Spinal cord (tissue), 10 donors: ENCODE measurements at places on chromosomes 11 and 22. TPM values are rescaled to one million over a fixed set of nuclear protein-coding genes. Genes with fewer than 3 reads are reported as not detected.

GRCh38 chr11:63590024-63590788 is 24.0 kb downstream of the PLAAT3 start:
- H3K4me3 ChIP-seq = no peak overlapping the region
- no peaks in the 10 kb centered on the region for H3K27me3 ChIP-seq
- peaks cover 7% of the 10 kb centered on the region for H3K36me3 ChIP-seq
- no peak overlapping the region for H3K27ac ChIP-seq

DNA sequence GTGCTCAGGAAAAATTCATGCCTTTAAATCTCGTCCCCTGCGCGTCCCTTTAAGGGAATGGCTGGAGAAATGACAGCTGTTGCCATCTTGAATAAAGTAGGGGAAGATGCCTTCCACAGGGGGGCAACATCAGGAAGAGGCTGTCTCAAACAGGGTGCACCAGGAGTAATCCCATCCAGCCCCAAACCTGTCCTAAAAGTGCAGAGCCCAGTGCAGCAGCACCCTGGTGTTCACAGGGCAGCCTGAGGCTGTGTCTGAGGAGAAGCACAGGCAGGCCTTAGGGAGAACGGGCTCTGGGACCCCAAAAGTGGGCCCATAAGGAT is 10.8 kb upstream of the C11orf96 start:
- peaks cover 33% of the 10 kb centered on the region for H3K4me1 ChIP-seq
- no peak overlapping the region for H3K4me3 ChIP-seq
- no peak for DNase-seq
- H3K36me3 ChIP-seq = peaks cover 2% of the 10 kb centered on the region
- no peak overlapping the region for H3K27ac ChIP-seq

- peaks cover 33% of the 10 kb centered on the region for H3K4me1 ChIP-seq
Measured at GRCh38 chr11:11403763-11404725, 51.0 kb upstream of the CSNK2A3 start.

- peaks cover 4% of the 10 kb centered on the region for H3K4me1 ChIP-seq
- H3K4me3 ChIP-seq = no peak overlapping the region
- H3K36me3 ChIP-seq = no peaks in the 10 kb centered on the region
- H3K27me3 ChIP-seq = no peaks in the 10 kb centered on the region
Measured at GRCh38 chr11:27423125-27423524, 49.5 kb downstream of the LGR4 start.

- H3K4me3 ChIP-seq = no peak overlapping the region
- no peak for DNase-seq
- no peaks in the 10 kb centered on the region for H3K36me3 ChIP-seq
- H3K27me3 ChIP-seq = no peaks in the 10 kb centered on the region
- H3K27ac ChIP-seq = no peak overlapping the region
Measured at GRCh38 chr11:76250520-76251225, 44.4 kb upstream of the WNT11 start.

DNA sequence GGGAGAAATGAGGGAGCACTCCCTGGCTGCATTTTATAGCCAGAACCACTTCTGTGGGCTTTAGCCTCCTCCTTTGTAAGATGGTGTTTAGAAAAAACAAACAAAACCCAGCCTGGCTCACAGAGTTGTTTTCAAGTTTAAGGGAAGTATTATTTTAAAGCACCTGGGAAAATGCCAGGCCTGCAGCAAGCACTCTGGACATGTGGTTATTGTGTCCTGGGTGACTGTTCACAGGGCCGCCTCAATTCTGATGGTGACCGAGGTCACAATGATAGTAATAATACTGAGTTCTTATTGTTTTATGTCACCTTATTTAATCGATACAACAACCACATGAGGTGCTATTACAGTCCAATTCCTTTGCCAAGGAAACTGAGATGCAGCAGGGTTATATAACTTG is 20.7 kb upstream of the SLC22A12 start:
- H3K36me3 ChIP-seq = peaks cover 2% of the 10 kb centered on the region
- no peak overlapping the region for H3K27ac ChIP-seq
- H3K4me1 ChIP-seq = peaks cover 36% of the 10 kb centered on the region
- no peak for DNase-seq
- no peak overlapping the region for H3K4me3 ChIP-seq
- H3K27me3 ChIP-seq = no peaks in the 10 kb centered on the region

DNA sequence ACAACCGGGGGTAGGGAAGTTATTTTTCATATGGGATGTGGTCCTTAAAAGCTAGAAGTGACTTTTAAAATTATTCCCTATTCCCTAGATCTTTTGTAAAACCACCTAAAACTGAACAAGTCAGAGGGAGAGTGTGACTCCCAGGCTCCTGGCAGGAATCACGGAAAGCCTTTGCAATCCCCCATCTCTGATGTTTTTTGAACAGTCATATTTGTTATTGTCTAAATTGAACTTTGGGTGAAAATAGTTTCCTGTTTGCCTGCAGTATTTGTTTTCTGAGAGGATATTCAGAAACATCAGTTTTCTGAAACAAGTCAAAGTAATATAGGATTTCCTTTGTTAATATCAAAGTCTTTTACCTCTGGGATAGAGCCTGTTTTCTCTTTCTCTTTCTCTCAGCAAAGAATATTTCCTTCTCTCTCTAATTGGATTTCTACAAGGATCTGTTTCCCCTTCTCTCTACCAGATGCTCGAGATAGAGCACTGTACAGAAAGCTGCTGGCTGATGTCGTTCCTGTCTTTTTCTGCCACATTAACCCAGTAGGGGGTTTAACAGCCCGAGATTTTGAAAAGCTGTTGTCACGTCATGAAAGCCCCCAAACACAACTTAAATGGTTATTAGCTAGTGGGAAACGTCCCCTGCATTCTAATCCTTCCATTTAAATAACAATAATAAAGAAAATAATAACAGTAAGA is 132.2 kb upstream of the PITPNB start:
- no peak overlapping the region for H3K4me3 ChIP-seq
- no peaks in the 10 kb centered on the region for H3K27me3 ChIP-seq
- H3K4me1 ChIP-seq = peaks cover 11% of the 10 kb centered on the region
- H3K27ac ChIP-seq = no peak overlapping the region
- peaks cover 3% of the 10 kb centered on the region for H3K36me3 ChIP-seq

DNA sequence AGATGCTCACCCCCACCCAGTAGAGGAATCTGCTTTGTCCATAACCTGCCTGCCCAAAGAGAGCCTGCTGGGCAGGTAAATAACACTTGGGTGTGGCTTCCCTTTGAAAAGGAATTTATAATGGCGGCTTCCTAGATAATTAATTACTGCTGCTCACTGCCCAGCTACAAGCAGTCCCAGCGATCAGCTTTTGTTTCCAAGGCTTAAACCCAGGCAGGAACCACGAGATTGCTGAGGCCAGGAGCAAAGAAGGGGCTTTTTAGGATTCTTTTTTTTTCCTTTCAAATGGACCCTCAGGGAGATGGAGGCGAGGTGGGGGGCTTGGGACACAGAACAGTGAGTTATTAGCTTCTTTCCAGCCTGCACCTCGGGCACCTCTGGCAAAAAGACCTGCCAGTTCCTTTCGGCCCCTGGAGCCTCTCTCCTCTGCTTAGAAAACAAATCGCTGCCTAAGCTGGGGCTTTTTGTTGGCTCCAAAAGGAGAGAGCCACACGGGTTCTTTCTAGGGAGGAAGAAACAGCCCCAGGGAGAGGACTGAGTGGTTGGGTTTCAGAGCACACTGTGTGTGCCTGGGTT is 107.2 kb downstream of the TSPAN18 start:
- H3K36me3 ChIP-seq = no peaks in the 10 kb centered on the region
- H3K27me3 ChIP-seq = no peaks in the 10 kb centered on the region
- H3K4me1 ChIP-seq = peaks cover 19% of the 10 kb centered on the region
- H3K27ac ChIP-seq = peak overlapping the region; percentile 88
- peak; percentile 81 for DNase-seq

DNA sequence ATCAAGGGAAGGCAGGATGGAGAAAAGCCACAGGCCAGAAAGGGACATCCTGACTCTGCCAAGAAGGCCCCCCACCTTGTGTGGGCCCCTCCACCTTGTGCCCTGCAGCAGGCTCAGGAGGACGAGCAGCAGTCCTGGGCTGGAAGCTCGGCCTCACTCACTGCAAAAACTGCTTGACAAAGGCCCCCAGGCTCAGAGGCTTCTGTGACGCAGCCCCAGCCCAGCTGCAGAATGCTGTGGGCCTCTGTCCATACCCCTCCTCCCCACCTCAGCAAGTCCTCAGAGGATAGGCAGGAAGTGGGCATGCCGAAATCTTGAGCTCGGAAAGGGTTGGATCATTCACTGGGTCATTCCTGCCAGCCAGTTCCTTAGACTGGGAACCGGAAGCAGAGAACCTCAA is 61.9 kb downstream of the NRXN2 start:
- peak overlapping the region; percentile 25 for H3K27ac ChIP-seq
- H3K4me3 ChIP-seq = no peak overlapping the region
- peaks cover 19% of the 10 kb centered on the region for H3K4me1 ChIP-seq
- DNase-seq = no peak
- no peaks in the 10 kb centered on the region for H3K27me3 ChIP-seq

GRCh38 chr11:120054753-120055045 is 83.2 kb downstream of the TRIM29 start:
- peaks cover 22% of the 10 kb centered on the region for H3K4me1 ChIP-seq
- peaks cover 3% of the 10 kb centered on the region for H3K27me3 ChIP-seq
- H3K36me3 ChIP-seq = no peaks in the 10 kb centered on the region
- no peak overlapping the region for H3K27ac ChIP-seq
- no peak for DNase-seq

DNA sequence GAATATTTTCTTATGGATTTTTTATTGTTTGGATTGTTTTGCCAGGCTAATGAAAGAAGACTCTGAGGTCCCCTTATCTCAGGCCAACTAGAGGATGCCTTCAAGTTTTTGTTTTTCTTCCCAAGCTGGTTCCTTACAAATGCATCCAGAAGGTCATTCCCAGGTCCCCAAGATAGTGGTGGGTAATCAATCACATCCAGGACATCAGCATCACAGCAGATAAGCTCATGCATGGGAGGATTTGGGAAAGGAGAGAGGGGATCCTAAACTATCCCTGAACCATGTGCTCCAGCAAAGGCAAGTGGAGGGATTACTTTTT is 20.7 kb downstream of the FZD4 start:
- H3K36me3 ChIP-seq = no peaks in the 10 kb centered on the region
- peaks cover 6% of the 10 kb centered on the region for H3K4me1 ChIP-seq
- H3K27ac ChIP-seq = no peak overlapping the region
- no peaks in the 10 kb centered on the region for H3K27me3 ChIP-seq
- no peak for DNase-seq

GRCh38 chr22:29148036-29148435 is 57.7 kb upstream of the EMID1 start:
- H3K36me3 ChIP-seq = peaks cover 24% of the 10 kb centered on the region
- H3K4me3 ChIP-seq = no peak overlapping the region
- no peak for DNase-seq
- H3K27ac ChIP-seq = peak overlapping the region; percentile 69
- H3K4me1 ChIP-seq = peaks cover 74% of the 10 kb centered on the region

GRCh38 chr11:13685461-13686108 is 17.1 kb downstream of the FAR1 start:
- DNase-seq = no peak
- no peaks in the 10 kb centered on the region for H3K27me3 ChIP-seq
- peaks cover 4% of the 10 kb centered on the region for H3K4me1 ChIP-seq
- no peak overlapping the region for H3K27ac ChIP-seq
- H3K4me3 ChIP-seq = no peak overlapping the region
- H3K36me3 ChIP-seq = no peaks in the 10 kb centered on the region

DNA sequence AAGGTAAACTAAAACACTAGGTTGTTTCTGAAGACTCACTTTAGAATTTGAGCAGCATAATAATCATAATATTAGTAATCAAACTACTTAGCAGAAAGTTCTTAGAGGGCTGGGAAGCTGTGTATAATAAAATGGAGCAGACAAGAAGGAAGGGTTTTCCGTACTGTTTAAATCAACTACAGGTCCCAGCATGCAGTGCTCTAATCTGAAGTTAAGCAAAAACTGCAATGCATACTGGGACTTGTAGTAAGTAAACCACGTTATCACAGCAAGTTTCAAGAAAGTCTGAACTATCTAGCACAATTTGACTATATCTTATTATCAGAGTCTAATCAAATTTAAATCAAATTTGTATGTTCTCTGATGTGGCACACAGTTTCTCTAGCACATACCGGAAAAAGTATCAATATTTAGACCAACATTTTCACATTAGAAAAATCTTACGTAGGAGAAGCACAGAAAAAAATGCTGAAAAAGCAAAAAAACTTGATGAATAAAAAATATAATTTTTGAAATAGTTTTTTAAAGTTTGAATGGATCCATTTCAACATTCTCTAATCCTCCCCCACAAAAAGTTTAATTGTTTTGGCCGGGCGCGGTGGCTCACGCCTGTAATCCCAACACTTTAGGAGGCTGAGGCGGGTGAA is 8.2 kb downstream of the PHF21A start:
- H3K27ac ChIP-seq = no peak overlapping the region
- H3K4me1 ChIP-seq = no peaks in the 10 kb centered on the region
- H3K27me3 ChIP-seq = no peaks in the 10 kb centered on the region

GRCh38 chr11:96167203-96167758 is 175.7 kb downstream of the MAML2 start:
- no peak overlapping the region for H3K27ac ChIP-seq
- H3K36me3 ChIP-seq = no peaks in the 10 kb centered on the region
- peaks cover 8% of the 10 kb centered on the region for H3K4me1 ChIP-seq
- no peaks in the 10 kb centered on the region for H3K27me3 ChIP-seq

DNA sequence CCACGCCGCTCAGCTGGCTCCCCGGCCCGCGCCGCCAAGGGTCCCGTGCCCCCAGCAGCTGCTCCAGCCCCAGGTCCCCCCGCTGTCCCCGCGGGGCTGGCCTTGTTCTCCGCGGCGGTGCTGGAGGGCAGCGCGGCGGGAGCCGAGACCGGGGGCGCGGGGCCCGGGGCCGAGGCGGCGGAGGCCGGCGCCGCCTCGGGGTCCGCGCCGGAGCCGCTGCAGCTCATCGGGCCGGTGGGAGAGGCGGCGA is 128 bp downstream of the TAF10 start:
- H3K4me1 ChIP-seq = peaks cover 22% of the 10 kb centered on the region
- no peak for DNase-seq
- peak overlapping the region; percentile 91 for H3K4me3 ChIP-seq
- H3K27me3 ChIP-seq = no peaks in the 10 kb centered on the region
- H3K36me3 ChIP-seq = peaks cover 59% of the 10 kb centered on the region
- H3K27ac ChIP-seq = peak overlapping the region; percentile 89

TEX54 gene
- total RNA-seq = not detected

TTC36 gene
- total RNA-seq = 1.6 TPM

ZP1 gene
- total RNA-seq = not detected

PRODH gene
- total RNA-seq = 14.4 TPM

TRIM51 gene
- not detected for total RNA-seq

OR52I1 gene
- not detected for total RNA-seq

GLYATL2 gene
- total RNA-seq = 1.9 TPM
